AG08395 (cell line): ENCODE measurements at places on chromosomes 6 and 20.

- DNase-seq = peak; percentile 6
Observed at GRCh38 chr6:23245572-23245971, 676.2 kb downstream of the HDGFL1 start.

- DNase-seq = peak; percentile 90
Observed at GRCh38 chr6:149431905-149432775, 32.1 kb downstream of the SUMO4 start.

GRCh38 chr6:100311707-100312251 is 152.9 kb downstream of the SIM1 start:
- DNase-seq = no peak

- DNase-seq = no peak
Observed at GRCh38 chr6:36455486-36456027, 12.8 kb downstream of the KCTD20 start.

DNA sequence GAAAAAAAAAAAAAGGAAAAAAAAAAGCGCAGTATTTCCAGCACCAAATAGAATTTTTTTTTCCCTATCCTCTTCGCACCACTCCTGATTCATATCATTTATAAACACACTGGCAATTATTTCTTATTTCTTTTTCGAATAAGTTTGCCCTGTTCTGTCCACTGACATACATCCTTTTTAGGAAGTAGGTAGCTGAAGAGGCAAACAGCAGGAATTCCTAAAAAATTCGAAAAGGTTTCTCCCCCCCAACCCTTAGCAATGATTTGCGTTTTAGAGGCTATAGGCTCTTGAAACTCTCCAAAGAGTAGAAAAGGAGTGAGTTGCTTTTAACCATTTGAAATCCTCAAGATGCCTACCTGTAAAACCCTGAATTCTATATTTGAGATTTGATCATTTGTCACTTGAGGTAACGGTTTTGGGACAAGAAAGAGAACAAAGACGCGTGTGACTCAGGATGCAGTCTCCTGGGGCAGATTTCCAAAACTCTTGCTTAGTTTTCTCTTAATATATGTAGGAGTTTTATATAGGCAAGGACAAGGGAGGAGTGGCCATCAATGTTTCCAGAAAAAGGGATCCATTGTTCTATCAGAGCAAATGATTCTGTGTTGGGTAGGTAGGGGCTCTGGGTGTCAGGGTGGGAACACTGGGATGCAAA is 531 bp upstream of the CCN2 start:
- peak; percentile 4 for DNase-seq

DNA sequence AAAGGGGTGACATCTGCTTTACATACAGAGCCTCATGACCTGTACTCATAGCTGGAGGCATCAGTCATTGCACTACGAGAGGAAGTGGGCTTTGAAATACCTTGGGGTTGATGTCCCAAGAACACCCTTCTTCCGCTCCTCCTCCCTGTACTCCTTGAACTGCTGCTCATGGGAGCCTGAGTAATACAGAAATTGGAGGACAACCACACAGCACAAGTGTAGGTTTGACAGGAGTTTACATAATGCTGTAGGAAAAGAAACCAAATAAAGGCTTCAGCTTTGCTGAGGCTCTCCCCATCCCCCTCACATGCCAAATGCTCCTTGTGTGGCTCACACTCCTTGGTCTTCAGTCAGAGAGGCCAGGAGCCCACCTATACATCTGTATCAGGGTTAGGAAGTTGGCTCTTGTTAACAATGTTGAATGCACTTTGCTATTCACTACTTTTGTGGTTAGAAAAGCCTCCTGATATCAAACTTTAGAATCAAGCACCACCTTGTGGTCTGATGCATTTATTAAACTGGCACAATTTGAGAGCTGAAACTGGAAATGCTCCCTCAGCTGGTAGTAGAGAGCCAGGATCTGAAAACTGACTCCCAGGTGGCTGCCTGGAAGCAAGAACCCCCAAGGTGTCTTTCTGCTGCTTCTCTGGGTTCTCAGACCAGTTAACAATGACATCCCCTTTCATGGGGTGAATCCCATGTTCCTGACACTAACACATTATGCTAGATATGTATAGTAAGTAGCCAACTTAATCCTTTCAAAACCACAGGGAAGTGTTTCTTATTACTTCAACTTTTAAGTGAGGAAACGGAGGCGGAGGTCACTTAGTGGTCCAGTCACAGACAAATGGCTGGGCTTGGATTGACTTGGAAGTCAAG is 56.2 kb upstream of the EDN1 start:
- peak; percentile 72 for DNase-seq

DNA sequence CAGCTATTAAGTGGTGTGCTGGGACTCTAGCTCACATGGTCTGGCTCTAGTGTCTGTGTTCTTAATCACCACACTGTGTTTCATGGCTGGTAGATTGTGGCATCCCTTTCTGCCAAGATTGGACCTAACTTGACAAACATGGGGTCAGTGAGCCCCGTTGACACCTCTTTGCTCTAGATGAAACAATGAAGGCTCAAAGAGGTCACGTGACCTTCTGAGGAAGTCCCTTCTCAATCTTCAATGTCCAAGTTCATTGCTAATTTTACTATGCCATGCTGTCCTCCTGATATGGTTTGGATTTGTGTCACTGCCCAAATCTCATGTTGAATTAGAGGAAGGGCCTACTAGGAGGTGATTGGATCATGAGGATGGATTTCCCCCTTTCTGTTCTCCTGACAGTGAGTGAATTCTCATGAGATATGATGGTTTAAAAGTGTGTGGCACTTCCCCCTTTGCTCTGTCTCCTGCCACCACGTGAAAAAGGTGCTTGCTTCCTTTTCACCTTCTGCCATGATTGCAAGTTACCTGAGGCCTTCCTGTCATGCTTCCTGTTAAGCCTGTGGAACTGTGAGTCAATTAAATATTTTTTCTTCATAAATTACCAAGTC is 177.8 kb upstream of the MYLIP start:
- no peak for DNase-seq

DNA sequence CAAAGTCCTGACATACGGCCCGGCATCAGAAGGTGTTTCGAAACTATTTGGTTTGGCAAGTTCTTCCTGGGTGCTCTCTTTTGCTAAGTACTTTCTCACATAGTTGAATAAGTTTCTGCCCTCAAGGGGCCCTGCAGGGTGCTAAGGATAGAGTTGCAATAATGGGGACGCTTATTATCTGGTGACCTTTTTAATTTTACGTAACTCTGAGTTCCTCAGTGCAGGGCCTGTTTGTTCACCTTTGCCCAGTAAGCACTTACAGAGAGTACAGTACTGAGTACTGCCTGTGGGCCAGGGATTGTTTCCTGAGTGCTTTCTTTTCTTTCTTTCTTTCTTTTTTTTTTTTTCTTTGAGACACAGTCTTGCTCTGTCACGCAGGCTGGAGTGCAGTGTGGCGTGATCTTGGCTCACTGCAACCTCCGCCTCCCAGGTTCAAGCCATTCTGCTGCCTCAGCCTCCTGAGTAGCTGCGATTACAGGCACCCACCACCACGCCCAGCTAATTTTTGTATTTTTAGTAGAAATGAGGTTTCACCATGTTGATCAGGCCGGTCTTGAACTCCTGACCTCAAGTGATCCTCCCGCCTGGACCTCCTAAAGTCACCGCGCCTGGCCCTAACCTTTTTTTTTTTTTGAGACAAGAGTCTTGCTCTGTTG is 4.5 kb upstream of the PXMP4 start:
- no peak for DNase-seq

DNA sequence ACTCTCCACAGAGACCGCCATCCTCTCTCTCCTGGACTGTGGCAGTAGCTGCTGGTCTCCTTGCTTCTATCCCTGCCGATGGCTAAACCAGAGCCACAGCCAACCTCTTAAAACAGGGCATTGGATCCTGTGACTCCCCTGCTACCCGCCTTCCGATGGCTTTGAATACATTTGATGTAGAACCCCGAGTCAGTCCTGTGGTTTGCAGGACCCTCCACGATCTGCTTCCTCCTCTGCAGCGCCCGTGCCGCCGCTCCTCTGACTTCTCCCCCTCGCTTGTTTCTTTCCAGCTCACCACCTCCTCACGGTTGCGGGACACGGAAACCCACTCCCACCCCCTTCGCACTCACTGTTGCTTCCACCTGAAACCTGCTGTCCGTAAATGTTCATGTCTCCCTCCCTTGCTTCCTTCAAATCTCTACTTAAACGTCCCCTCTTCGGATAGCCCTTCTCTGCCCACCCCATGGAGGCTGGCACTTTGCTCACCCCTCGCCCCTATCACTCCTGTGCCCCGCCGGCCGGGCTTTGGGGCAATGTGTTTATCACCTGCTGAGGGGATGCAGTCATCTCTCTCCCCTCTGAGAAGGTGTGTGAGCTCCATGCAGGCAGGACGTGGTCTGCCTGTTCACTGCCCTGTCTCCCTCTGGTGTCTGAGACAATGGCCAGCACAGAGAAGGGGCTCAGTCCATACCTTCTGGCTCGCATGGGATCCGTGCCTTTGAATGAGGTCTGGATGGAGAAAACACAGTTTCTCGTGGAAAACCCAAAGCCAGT is 67.8 kb downstream of the GFOD1 start:
- no peak for DNase-seq

DNA sequence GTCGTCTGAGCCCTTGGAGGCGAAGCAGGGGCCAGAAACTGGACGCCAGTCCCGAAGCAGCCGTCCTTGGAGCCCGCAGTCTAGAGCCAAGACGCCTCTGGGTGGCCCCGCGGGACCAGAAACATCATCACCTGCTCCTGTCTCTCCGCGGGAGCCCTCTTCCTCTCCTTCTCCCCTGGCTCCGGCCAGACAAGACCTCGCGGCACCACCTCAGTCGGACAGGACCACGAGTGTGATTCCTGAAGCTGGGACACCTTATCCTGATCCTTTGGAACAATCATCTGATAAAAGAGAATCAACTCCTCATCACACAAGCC is 416 bp downstream of the RSPH4A start:
- peak; percentile 27 for DNase-seq

DNA sequence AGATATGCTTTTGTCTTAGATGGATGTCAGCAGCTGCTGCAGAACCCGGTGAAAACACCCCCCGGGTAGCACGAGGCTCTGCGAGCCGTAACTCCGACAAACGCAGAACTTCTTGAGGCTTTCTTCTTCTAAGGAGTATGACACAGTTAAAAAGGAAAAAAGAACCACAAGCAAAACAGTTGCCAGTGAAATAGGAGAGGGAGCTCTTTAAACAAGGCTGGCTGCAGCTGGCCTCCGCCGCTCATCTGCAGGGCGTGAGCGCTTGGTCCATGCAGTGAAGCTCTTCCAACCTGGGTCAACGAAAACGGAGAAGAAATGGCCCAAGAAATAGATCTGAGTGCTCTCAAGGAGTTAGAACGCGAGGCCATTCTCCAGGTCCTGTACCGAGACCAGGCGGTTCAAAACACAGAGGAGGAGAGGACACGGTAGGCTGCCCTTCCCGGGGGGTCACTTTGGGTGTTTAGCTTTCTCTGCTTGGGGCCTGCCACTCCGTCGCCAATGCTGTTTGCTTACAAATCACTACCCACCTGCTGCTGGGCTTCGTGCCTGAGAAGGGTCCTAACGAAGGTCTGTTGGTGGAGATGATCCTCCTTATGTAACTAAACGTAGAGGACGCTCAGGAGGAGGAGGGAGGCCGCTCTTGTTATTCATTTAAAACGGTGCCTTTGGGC is 13.2 kb downstream of the SYTL3 start:
- peak; percentile 25 for DNase-seq

DNA sequence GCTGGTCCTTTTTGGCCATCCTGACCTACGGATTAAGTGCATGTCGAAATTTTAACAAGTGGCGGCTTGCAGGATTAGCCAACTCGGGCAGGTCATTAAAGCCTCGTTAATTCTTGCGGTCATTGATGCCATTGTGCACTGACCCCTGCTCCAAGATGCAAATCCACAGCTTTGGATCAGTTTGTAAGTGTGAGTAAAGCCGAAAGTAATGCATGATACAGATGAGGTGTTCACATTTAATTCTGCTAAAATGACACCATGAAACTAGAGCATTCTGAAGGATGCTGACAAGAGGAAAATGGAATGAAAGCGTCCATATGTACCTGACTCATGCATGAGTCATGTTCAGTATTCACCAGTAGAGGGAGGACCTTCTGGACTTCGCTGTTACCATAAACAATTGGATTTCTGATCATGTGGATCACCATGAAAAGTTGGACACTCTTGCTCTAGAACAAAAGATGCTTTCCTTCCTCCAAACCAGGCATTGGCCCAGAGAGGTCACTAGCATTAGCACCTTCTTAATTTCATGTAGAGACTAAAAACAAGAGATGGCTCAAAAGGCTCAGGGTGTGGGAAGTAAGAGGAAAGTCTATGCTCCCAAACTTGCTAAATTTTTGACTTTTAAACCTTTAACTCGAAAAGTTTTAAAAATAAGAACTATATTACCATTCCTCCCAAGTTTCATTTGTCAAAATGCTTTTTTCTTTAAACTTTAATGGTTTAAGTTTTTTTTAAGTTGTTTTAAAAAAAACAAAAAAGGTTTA is 48.0 kb downstream of the MUC22 start:
- peak; percentile 88 for DNase-seq

DNA sequence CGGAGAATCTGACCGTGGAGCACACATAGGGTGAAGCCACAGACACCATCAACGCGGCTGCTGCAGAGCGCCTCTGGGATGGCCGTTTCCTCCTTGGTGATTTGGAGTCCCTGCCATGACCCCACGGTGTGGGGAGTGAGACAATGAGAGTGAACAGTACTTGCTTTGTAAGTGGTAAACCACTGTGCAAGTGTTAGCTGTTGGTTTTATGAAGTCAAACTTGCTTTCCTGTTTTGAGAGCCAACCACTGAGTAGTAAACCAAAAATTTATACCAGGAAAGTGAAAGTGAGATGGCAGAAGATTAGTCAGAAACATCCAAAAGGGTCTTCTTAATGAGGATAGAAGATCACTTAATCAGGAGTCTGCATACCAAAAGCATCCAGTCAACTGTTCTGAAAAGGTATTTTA is 160.7 kb downstream of the FOXC1 start:
- DNase-seq = peak; percentile 10

GRCh38 chr6:130849594-130849993 is 22.4 kb downstream of the SMLR1 start:
- no peak for DNase-seq

GRCh38 chr6:41353333-41353732 is 17.9 kb downstream of the NCR2 start:
- no peak for DNase-seq

GRCh38 chr6:38503032-38503773 is 136.5 kb downstream of the BTBD9 start:
- no peak for DNase-seq

- no peak for DNase-seq
Observed at GRCh38 chr20:57267158-57267821, 849 bp upstream of the BMP7 start.

GRCh38 chr6:155872961-155873360 is 417.3 kb upstream of the NOX3 start:
- DNase-seq = no peak

- no peak for DNase-seq
Observed at GRCh38 chr6:159036673-159037072, 8.1 kb downstream of the TAGAP start.

- DNase-seq = no peak
Observed at GRCh38 chr20:37803438-37804307, 99.3 kb upstream of the VSTM2L start.

DNA sequence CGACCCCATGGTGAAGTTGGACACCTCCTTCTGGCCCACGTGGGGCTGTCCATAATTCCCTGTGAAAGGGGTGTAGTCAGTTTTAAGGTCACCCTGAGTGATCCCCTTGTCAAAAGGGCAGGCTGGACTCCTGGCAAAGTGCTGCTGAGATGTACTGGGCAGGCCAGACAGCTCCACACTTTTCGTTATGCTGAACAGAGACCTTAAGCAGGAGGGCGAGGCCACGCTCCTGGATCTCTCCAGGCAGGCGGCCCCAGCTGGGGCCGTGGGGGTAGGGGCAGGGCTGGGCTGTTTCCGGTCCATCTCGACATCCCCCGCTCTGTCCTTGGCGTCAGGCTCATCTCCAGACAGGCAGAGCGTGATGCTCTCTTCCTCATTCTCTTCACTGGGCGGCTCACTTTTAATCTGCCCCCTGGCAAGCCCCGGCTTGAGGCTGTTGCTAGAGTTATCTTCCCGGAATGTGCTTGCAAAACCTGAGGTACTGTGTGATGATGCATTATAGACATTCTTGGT is 56.7 kb downstream of the GJA10 start:
- no peak for DNase-seq
